ENCODE measurements at places on chromosomes 16 and 17.

GRCh38 chr16:84724606-84725309, 25.0 kb downstream of the USP10 start:
- DNase-seq: no peak

DNA sequence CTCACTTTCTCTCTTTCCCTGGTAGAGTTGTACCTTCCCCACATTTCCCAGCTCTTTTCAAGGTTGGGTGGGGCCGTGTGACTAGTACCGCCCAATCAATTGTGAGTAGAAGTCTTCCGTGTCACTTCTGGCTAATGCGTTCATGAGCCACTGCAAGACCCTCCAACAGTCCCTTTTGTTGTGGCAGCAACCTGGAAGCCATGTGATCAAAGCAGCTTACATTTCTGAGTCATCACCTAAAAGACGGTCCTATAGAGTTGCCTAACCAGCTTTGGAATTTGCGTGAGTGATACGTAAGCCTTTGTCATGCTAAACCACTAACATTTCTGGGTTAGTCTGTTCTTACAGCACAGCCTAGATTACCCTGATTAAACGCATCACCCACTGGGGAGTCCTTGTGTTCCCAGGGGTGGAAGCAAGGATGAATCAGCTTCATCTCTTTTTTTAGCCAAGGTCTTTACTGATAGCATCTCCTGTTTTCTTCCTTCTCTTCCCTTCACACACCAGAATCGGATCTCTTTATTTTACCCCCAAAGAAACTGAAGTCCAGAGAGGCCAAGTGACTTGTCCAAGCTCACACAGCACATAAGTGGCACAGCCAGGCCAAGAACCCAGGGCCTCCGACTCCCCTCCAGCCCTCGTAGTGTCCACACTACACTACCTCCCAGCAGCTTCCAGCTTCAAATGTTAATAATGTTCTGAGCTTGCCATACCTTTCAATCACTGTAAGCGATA, 366.3 kb upstream of the XYLT1 start:
- DNase-seq: no peak

GRCh38 chr17:35052241-35052610, 11.3 kb downstream of the RFFL start:
- DNase-seq: no peak

DNA sequence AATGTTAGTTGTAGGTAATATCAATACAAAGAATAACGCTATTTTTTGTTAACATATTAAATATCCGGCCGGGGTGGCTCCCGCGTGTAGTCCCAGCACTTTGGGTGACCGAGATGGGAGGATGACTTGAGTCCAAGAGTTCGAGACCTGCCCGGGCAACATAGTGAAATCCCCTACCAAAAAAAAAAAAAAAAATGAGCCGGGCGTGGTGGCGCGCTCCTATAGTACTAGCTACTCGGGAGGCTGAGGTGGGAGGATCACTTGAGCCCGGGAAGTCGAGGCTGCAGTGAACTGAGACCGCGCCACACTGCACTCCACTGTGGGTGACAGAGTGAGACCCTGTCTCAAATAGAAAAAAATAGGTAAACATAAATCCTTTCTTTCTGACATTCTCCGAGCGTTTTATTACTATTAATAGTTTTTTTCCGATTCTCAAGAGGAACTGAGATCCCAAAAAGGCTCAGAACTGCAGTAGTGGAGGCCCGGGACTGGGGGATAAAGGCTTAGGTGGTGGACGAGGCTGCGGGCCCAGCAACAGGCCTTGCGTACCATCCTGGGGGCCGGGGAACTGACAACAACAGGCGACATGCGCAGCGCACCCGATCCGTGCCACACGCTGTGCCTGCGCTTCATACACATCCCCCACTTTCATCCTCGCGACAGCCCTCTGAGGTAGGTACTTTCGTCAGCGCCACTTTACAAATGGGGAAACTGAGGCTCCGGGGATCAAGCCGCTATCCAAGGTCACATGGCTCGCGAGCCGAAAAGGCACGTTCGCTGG, 919 bp downstream of the N4BP1 start:
- DNase-seq: no peak

DNA sequence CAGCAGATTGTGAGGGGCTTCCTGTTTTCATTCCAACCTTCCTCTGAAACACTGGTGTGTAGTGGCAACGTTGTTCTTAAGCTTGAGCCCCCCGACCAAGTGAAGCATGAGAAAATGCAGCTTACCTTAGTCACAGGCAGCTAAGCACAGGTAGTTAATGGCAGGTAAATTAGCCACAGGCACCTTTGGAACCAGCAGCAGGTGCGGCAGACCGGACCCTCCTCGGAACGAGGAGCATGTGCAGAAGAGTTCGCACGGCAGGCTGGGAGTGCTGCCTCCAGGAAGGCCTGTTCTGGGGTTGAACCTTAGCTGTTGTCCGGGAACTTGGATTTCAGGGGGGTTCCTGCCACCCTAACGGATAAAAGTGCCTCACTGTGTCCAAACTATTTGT, 7.2 kb upstream of the IRF8 start:
- DNase-seq: no peak

DNA sequence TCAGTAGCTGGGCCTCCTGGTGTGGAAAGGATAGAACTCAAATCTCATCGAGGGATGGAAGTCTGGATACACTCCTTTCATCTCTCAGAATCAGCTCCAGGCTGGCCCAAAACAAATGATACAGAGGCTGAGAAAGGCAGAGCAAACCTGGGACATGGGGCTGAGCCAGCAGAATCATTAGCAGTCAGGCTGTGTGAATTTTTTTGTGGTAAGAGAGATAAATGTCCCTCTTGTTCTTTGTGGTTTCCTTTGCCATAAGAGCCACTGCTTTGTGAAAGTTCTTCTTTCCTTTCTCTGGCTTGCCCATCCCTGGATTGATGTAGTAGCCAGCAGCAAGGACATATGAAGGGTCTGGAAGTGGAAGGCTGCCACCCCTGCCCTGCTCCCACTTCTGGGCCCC, 146.2 kb downstream of the CDH13 start:
- DNase-seq: no peak

DNA sequence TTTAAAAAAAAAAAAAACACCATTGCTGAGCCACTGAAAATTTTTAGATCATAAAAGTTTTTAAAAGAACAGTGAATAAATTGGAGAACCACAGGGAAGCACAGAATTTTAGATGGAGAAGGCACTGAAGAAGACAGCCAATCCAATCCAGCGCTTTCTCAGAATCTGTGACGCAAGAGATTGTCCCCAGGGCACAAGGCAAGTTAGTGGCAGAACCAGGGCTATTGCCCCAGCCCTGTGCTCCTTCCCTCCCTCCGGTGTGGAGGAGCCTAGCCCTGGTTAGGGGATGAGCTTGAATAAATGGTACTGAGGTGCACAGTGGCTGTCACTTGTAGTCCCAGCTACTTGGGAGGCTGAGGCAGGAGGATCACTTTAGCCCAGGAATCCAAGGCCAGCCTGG, 108.3 kb downstream of the ZNF423 start:
- DNase-seq: no peak

DNA sequence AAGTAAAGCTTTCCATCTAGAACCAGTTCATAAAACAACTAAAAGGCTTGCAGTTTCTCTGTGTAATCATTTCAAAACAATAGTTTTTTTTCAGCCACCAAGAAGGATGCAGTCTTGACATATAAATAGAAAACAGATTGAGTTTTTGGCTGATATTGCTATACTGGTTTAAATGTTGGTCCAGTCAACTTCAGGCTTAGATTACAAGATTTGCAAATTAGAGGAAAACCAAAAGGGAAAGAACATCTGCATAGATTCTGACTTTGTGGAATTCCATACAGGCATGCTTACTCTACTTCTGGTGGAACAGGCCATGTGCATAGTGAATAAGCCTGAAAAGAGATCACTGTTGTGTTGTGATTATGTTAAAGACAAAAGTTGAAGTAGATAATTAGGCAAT, 150.3 kb downstream of the BCAS3 start:
- no peak for DNase-seq

DNA sequence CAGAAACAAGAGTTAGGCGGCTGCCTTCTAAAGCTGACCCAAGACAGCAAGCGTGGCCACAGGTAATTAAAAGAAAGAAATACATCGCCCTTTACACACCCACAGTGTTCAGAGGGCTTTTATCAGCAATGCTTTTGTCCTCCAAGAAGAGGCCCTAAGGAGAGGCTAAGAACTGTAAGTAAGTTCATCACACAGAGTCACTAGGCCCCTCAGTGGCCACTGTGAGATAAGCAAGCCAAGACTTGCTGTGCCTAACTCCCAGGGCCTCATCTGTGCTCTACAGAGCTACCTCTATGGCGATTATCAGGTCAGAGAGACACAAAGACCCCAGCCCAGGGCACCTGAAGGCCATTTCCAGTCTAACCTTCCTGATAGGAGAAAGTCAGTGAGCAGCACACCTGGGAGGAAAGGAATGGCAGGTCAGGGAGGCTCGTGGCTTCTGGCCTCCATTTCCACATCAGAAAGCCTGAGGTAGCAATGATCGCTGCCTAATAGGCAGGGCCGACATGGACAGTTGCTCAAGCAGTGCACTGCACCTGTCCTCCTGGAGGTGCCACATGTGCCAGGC, 545.2 kb upstream of the CDH11 start:
- DNase-seq: no peak
